Stimulated activated CD8-positive, alpha-beta memory T cell treated with anti-CD3 and anti-CD28 coated beads, Interleukin-4, amount 100 ng/mL, for 4 hours (primary cell): ENCODE measurements at places on chromosomes 1 and 21.

GRCh38 chr1:35505911-35506798 lies 51.0 kb downstream of the KIAA0319L start:
- DNase-seq = no peak

DNA sequence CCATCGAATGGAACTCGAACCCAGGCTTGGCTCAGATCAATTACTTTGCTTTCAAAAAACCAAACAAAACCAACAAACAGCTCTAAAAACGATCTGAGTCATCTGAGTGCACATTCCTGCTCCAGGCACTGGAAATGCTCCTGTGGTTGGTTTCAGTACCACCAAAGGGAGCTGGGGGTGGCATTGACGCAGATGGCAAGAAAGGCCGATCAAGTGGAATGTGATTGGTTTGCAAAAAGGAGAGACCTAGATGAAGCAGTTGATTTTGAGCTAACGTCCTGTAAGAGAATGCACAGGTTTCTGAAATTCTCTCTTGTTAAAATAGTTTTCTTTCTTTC lies 39.5 kb downstream of the PIK3CD start:
- no peak for DNase-seq

- DNase-seq = no peak
Observed at GRCh38 chr1:53979712-53980450, 33.7 kb downstream of the LRRC42 start.

DNA sequence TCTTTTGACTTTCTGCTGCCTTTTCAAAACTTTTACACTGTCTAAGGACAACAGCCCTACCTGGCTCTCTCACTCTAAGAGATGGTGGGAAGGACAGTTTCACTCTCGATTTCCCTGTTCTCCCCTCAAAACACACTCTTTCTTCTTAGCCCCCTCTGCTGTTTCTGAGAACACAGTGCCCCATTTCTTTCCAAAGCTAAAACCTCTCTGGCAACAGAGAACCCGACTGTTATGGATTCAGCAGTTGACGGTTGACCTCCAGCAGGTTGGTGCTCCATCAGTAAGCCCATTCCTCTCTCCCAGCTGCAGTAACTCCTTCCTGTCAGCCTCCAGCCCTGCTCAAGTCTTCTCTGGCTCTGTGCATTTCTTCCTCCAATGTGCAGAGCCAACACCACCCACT lies 88.2 kb upstream of the ABCD3 start:
- no peak for DNase-seq

DNA sequence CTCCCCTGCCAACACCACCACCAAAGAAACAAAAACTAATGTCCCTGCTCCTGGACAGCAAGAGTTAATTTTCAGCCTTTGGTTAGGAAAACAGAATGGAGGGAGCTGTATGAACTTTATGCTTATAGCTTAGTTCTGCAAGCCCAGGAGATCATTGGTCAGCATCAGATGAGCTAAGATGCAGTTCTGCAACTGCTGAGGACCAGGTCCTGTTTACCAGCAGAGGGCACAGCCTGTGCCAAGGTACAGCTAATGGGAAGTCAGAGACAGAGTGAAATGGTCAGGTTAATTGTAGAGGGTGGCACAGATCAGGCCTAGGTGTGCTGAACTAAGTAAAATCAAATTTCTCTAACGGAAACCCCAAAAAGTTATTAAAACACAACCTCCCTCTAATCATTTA lies 161.3 kb downstream of the ROR1 start:
- no peak for DNase-seq

DNA sequence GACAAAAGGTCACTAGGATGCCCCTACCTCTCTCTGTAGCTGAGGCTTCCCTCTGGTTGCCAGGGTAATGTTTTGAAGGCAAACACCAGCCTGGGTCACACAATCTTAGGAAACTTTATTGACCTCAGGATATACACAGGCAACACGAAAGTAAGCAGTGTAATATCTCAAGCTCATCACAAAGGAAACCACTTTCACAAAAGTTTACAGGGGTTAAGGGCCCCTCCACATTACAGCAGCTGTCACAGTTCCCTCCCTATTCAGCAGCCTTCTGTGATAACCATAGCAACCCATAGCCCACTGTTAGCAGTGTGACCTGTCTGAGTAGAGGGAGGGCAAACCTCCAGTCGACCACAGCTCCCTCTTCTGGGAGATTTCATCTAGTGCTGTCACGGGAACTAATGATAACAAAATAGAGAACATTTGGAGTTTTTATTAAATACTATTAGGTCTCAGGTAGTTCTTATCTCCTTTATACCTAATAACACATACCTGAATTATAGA lies 149.8 kb downstream of the PTPRC start:
- no peak for DNase-seq

DNA sequence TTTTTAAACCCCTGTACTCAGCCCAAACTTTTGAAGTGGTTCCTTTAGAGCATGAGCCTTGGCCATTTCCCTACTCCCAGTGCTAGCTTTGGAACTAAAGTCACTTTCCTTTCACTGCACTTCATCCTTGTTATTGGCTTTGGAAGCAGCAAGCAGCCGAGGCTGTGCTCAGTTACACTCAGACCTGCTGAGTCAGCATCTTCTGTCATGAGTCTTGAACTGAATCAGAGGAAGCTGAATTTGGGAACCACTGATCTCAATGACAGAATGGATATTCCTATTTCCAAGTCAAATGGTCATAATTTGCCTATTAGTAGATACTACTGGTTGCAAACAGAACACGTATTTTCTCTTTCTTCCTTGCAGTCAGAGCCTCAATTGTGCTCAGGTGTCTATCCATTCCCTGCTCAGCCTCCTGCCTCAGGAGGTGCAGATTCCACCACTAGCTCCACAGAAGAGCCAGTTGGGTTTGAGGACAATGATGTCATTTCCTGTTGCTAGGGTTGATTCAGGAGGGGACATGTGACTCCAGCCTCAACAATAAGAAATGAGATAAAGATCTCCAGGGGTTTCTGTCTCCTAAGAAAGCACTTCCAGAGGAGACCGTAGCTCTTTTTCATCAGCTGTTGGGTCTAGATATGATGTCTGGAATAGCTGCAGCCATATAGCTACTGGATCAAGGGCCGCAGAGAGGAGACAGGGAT lies 44.9 kb upstream of the NTPCR start:
- no peak for DNase-seq

GRCh38 chr1:116999596-116999995 lies 2.0 kb upstream of the CD101 start:
- DNase-seq = no peak
